Esophagus mucosa (tissue), 1 donor: ENCODE measurements at places on chromosomes 6 and 20. TPM values are rescaled to one million over a fixed set of nuclear protein-coding genes. Genes with fewer than 3 reads are reported as not detected.

The EDN3 gene
- total RNA-seq, result 5.9 TPM

GRCh38 chr20:60424267-60424902 lies 466.2 kb downstream of the CDH26 start:
- ATAC-seq, result no peak

The RING1 gene
- total RNA-seq, result 27.0 TPM

DNA sequence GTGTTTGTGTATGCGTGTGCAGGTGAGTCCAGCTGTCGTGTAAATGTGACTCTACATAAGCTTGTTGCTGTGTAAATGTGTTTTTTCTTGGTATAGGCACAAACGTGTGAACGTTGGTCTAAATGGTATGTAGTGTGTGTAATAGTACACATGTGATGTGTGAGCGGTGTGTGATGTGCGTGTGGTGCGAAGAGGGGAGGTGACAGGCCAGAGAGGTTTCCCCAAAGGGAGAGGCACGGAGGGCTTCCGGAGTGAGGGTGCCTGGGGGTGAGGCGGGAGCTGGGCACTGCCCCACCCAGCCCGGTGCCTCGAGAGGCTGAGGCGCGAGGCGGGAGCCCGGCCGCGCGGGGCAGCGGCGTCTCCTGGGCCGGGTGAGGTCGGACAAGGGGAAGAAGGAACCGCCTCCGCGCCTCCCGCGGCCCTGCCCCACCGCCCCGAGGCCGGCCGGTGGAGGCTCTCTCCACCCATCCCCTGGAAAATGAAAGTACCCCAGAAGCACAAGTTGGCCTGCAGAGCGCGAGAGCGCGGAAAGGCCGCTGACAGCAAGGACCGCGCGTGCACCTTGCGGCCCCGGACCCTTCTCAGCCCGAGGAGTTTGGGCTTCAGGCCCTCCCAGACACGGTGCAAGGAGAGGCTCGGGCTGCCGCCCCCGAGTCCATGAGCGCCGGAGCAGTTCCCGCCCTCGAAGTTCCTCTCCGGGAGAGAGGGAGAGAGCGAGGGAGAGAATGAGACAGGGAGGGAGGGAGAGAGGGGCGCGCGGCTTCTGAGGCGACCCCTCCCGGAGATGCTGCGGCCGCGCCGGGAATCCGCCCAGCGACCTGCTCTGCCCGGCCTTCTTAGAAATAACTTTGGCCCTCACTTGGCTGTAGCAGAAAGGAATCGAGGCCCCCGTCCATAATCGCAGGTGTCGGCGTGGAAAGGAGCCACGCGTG lies 43.2 kb upstream of the OSTM1 start:
- ATAC-seq, result peak; percentile 27

- ATAC-seq, result no peak
These were observed 663.6 kb upstream of the CHD6 start for GRCh38 chr20:42281801-42282200.

DNA sequence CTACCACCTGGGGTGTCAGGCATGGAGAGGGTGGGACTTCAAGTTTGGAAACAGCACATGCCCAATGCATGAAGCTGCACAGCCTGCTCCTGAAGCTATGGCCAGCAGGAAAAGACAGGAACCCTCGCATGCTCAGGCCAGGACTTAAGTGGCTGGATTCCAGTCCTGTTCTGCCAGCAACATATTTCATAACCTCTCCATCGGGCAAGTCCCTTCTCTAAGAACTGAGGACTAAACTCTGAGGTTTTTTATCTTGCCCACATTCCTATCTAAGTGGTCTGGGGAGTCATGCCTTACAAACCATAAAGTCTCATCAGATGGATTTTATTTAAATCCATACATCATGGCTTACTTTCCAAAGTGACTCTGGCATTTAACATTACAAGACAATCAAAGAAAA lies 27.5 kb upstream of the AGPAT4 start:
- peak; percentile 41 for ATAC-seq

DNA sequence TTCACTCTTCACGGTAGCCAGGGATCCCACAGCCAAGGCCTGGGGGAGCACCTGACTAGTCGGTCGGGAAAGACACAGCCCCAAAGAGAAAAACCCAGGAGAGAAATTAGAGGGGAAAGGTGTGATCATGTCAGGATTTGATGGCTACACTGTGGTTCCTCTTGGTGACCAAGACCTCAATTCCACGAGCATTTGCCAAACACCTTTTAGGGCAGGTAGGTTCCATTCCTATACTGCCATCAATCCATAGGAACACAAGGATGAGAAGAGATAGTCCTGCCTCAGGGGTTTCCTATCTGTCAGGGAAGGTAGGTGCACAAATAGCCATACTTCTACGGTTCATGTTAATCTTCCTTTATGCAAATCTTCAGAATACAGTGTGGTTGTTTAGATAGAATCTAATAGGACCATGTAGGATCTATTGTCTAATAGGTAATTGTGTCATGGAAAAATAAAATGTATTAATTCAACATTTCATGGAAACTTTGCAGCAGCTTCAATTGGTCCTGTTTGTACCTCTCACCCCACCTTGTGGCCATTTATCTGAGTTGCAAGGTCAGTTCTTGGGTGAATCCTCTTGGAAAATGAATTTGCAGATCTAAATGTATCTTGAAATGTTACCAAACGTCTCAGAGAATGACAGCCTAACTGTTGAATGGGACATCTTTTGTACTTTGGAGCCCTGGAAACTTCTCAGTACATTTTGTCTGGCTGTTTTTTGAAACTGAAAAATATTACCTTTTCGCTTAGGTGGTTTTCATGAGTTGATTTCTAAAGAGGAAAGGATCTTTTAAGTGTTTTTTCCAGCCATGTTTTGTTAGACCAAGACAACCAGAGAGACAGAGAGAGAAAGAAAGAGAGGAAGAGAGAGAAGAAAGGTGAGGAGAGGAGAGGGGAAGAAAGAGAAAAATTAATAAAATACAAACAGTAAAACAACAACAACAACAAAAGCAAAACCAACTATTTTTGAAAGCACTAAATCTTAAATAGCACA lies 33.7 kb upstream of the IYD start:
- ATAC-seq, result peak; percentile 36

DNA sequence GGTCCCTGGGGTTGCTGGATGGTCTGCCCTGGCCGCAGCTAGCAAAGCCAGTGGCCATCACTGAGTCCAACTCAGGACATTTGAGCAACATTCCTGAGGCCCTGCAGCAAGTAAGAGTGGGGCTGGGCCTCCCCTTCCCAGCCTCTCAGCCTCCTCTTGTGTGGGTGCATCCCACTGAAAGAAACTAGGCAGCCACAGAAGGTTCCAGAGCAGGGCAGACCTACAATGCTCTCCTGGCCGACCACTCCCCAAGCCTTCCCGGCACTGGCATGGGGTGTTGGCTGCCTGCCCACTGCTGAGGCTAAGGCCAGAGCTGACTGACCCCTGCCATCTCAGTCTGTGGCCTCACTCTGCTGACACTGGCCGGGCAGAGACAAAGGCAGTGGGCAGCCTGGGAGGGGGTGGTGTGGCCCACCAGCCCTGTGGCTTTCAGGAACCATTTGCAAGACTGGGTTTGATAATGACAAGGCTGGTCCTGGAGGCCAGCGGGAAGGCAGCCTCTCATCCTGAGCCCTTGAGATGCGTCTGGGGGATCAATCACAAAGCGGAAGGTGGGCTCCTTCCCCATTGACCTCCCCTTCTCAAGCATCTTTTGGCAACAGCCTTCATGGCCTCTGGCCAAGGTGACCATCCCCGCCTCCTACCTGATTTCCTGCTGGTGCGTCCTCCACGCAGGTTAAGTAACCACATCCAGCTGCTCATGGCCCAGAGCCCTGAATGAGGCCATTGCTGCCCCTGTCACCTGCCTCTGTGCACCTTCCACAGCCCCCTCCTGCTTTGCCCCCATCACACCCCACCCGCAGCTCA lies 9.6 kb downstream of the DLGAP4 start:
- ATAC-seq, result no peak

The FHL5 gene
- 1.8 TPM for total RNA-seq

DNA sequence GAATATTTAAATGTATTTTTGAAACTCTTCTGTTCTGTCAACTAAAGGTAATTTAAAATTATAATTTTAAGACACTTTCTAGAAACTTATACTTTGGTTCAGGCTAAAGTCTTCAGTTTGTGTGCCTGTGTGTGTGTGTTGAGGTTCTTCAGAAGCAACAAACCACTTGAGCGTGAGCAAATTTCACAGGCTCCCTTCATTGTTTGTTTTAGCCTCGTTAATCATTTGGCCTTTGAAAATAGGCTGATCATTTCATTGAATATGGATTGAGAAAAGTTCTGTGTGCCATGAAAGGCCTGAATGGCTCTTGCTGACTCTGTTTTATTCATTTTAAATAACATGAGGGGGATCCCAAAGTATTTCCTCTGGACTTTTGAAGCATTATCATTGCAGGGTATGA lies 420.1 kb downstream of the CDKAL1 start:
- no peak for ATAC-seq

- peak; percentile 52 for ATAC-seq
These were observed 43.6 kb upstream of the PHACTR3 start for GRCh38 chr20:59560588-59561227.

DNA sequence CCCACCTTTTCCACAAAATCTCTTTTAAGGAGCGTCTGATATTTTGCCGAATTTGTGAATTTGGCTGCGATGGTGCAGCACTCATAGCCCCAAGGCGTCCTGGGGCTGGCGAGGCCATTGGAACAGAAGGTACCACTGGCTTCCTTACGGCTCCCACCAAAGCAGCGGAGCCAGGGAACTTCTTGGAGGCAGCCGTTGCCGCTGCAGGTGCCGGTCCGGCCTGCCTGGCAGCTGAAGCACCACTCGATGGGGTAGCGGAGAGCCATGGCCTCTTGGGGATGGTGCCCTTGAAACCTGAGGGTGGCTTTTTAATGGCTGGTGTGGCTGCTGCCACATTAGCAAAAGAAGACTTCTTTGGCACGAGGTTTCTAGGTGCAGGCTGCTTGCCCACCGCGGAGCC lies 29.8 kb downstream of the DIDO1 start:
- ATAC-seq, result no peak

The TMC2 gene
- not detected for total RNA-seq

The SRMS gene
- total RNA-seq, result 0.44 TPM

The DAAM2 gene
- 2.3 TPM for total RNA-seq

DNA sequence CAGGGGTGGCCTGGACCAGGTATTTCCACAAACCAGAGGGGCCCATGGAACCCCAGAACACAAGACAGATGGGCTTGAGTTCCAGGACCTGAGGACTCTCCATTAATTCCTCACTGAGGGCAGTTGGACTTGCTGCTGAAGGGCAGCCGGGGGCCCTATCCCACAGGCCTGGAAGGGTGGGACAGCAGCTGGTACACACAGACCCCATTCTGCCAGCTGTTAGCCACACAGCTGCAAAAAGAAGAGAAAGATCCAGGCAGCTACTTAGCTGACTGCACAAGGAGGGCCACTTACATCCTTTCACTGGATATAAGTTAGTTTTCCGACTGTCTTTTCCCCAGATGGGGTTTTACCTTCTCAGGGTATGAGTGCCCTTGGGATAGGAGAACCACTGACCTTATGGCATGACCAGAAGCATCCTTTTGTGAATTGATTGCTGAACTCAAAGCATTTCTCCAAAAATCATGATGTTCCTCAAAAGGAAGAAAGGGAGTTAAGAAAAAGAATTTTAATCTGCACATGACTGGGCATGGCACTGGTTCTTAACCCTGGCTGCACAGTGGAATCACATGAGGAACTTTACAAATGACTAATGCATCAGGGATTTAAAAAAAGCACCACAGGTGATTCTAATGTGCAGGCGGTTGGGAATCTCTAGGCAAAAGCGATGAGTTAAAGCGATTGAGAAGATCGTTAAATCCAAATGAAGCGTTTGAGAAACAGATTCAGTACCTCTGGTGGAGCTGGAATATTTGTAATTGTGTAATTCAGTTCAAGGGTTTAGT lies 199.4 kb downstream of the TFAP2A start:
- peak; percentile 48 for ATAC-seq

The SNX14 gene
- total RNA-seq, result 35.2 TPM

DNA sequence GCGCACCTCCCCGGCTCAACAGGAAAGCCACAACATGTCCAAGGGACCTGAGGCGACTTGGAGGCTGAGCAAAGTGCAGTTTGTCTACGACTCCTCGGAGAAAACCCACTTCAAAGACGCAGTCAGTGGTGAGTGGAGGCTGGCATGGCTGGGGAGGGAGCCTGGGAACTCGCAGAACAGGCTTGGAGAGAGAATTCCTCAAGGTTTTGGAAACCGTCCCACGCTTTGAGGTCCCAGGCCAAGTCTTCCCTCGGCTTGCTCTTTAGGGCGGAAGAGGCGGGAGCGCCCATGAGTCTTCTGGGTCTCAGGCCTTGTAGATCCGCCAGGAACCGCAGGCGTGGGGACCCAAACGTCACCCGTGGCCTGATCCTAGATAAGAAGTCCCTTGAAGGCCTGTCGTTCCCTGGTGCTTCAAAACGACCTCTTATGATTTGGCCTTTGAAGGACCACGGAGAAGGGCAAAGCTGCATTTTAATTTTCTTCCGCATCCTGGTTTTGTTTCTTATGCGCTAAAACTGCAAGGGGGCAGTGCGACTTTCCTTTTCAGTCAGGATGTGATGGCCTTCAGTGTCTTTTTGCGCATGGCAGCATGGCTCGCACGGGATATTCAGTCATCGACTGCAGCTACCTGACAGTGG lies 2.0 kb downstream of the LAMP5 start:
- ATAC-seq, result no peak
